ENCODE measurements at places on chromosomes 3 and 15.

GRCh38 chr3:21331321-21331720 is 419.7 kb downstream of the ZNF385D start:
- DNase-seq: no peak

DNA sequence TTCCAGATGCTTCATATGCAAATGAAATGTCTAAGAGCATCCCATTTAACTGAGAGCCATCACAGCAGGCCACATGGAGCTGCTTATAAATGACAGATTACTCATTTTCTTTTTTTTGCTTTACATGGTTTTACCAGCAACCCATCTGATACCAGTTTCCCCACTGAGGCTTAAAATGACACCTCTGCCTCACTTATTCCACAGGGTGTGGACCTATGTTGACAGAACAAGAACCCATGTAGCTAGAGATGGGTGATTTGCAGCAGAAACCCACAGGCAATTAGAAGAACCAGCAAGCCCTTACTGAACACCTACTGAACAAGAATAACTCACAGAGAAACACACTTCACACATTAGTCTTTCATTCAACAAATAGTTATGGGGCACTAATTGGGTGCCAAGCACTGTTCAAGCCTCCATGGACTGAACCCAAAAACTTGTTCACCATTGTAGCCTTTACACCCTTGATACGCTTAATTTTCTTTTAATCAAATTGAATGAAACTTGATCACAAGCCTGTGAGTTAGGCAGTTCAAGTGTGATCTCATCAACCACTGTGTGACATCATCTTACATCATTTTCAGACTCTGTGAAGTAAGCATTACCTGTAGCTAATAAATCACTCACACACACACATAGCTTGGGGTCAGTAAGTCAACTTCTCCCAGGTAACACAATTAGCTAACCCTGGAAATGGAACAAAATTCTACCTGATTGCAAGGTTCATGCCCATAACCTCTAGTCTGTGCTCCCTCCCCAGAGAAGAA is 45.4 kb downstream of the MAGI1 start:
- no peak for DNase-seq

DNA sequence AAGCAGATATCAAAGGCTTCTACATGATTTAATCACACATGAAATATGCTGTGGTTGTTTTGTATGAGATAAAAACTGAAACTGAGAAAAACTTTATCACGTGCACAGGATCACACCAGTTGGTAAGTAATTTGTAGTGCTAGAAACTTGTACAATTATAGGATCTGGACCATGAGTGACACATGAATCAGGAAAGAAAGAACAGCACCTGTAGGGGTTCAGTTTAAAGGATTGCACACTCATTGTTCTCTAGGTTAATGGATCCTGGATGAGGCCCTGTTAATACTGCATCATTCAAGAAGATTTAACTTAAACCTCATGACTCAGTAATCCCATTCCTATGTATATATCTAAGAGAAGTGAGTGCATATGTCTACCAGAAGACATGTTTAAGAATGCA is 87.9 kb downstream of the STT3B start:
- no peak for DNase-seq

- no peak for DNase-seq
Measured at GRCh38 chr3:114716126-114716525, 422.3 kb downstream of the TIGIT start.

DNA sequence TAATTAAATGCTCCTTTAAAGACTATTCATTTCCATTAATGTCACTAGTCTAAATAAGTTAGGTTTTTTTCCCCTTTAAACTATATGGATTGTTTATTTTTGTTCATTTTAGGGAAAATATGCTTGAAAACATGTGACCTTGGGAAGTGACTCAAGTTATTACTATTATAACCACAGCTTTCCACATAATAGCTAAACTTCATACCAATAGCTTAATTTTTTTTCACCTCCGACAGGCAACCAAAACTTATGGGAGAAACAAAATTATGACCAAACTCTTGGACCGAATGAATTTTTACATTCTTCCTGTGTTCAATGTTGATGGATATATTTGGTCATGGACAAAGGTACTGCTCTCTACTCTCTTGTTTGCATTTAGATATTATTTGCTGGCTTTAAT is 16.2 kb downstream of the CPA3 start:
- no peak for DNase-seq

- no peak for DNase-seq
Measured at GRCh38 chr3:118269537-118270125, 765.0 kb downstream of the IGSF11 start.

DNA sequence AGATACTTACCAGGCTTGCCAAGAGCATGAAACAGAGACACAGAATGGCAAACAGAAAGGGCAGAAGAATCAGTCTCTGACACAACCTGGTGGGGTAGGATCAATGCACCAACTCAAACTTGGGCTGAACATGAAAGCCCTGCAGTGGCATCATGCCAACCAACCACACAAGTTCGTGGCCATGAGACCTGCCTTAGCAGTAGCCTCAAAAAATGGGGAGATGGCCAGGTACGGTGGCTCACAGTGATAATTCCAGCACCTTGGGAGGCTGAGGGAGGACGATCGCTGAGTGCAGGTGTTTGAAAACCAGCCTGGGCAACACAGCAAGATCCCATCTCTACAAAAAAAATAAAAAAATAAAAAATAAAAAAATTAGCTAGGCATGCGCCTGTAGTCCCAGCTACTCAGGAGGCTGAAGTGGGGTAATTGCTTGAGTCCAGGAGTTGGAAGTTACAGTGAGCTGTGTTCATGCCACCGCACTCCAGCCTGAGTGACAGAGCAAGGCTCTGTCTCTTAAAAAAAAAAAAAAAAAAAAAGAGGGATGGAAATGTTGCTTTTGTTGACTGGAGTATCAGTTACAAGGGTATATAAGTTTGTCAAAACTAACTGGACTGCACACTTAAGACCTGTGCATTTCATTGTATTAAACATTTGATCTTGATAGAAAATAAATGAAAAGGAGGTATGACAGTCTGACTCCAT is 93.4 kb downstream of the XXYLT1 start:
- no peak for DNase-seq

GRCh38 chr15:89837134-89837829 is 22.6 kb upstream of the ANPEP start:
- no peak for DNase-seq

- no peak for DNase-seq
Measured at GRCh38 chr3:179962629-179963387, 73.9 kb downstream of the PEX5L start.

GRCh38 chr3:94716326-94717018 is 653.6 kb downstream of the NSUN3 start:
- no peak for DNase-seq

GRCh38 chr15:36798794-36799193 is 219.4 kb downstream of the CDIN1 start:
- no peak for DNase-seq

GRCh38 chr15:85607842-85608241 is 186.9 kb downstream of the KLHL25 start:
- no peak for DNase-seq

DNA sequence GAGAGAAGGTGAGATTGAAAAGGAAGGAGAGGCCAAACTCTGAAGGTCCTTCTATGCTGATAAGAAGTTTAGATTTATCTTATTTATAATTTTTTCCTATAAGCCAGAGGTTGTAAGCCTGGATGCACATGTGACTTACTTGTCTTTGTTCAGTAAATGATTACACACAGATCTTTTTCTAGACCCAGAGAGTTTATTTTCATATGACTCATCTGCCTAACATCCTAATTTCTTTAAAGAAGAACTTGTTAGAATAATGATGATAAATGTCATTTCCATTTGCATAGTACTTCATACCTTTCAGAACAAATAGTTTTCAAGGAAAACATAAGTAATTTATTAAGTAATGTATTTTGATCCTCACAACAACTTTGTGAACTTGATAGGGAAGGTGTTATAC is 434.8 kb upstream of the DPH6 start:
- no peak for DNase-seq

- peak; percentile 98 for DNase-seq
Measured at GRCh38 chr3:123960781-123961507, at the start of gene CCDC14. Gene CCDC14 (minus strand): TSS chr3:123961229. CDS start chr3:123961173, 56 bp downstream.

DNA sequence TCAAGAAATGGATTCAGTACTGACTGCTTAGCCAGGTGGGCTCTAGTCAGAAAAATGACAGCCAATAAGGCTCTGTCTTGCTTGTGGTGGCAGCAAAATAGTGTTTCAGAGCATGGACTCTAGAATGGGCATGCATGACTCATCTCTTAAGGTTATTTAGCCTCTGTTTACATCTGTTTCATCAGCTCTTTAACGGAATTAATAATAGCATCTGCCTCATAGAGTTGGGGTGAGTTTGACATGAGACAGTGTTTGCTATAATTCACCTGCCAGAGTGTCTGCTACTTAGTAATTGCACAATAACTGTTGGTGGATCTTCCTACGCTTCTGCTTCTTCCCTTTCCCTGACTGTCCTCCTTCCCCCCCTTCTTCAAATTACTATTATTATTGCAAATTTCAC is 350.4 kb upstream of the SEMA6D start:
- DNase-seq: no peak

DNA sequence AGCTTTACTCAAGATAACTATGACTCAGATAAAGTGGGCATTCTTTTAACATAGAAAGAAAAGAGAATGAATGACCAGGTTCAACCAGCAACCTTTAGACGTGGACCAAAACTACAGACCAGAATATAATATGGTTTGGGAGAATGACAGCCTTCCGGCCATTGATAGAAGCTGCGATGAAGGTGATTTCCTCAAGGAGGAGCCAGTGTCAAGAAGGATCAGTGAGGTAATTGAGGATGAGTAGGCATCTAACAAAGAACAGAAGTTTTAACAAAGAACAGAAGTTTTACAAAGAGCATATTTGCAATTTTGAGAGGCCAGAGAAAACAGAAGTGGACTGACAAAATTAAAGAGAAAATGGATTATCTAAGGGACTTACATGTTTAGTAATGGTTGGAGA is 289.0 kb upstream of the AGTR1 start:
- no peak for DNase-seq

- DNase-seq: no peak
Measured at GRCh38 chr15:33392453-33392852, 81.7 kb downstream of the RYR3 start.

DNA sequence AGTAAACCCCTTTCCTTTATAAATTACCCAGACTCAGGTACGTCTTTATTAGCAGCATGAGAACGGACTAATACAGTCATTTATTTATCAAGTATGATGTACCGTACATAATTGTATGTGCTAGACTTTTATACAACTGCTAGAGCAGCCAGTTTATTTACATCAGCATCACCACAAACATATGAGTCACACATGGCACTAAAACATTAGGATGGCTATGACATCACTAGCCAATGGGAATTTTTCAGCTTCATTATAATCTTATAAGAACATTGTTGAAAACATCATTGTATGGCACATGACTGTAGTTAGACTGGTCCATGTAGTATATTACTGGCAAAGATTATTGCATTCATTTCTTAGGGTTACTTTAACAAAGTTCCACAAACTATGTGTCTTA is 121.7 kb downstream of the ZMAT3 start:
- no peak for DNase-seq

DNA sequence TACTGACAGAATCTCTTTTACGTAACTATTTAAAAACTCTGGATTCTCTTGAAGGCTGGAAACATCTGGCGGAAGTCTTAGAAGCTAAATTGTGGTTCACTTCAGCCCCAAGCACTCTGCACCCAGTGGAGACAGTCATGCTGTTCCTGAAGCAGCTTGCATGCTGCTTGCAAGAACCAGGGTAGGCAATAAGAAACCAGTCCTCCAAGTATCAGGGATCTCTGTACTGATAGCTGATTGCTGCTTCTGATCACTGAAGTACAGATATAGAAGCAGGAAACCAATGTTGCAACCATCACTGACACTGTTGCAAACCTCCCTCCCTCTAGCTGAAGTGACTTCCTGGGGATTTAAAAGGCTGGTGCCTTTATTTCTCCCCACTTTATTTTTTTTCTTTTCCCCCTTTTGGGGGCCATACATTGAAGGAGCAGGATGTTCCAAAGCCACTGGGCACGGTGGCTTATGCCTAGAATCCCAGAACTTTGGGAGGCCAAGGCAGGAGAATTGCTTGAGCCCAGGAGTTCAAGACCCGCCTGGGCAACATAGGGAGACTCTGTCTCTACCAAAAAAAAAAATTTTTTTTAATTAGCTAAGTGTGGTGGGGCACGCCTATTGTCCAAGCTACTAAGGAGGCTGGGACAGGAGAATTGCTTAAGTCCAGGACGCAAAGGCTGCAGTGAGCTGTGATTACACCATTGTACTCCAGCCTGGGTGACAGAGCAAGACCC is 15.3 kb downstream of the SPCS1 start:
- no peak for DNase-seq

DNA sequence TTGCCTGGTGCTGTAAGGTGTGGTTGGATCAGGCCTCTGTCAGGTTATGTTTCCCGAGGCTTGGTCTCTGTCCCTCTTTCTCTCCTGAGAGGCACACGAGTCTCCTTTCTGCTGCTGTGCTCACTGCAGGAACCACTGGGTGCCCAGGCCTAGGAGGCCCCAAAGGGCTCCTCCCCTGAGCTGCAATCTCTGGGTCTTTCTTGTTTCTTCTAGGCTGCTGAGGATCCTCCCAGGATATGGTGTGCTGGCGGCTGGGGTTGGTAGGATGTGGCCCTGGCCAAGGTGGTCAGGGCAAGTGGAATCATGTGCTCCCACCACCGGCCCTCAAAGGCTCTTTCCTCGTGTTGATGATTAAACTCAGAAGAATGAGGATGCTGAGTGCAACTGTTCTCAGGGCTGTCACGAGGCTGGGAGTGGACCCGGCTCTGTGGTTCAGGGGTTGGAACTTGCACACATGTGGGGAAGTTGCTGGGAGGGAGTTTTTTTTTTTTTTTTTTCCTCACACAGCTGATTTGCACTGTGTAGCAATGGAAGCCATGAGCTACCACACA is 43.6 kb upstream of the CTSH start:
- no peak for DNase-seq
